ENCODE measurements at places on chromosomes 3 and 15.

DNA sequence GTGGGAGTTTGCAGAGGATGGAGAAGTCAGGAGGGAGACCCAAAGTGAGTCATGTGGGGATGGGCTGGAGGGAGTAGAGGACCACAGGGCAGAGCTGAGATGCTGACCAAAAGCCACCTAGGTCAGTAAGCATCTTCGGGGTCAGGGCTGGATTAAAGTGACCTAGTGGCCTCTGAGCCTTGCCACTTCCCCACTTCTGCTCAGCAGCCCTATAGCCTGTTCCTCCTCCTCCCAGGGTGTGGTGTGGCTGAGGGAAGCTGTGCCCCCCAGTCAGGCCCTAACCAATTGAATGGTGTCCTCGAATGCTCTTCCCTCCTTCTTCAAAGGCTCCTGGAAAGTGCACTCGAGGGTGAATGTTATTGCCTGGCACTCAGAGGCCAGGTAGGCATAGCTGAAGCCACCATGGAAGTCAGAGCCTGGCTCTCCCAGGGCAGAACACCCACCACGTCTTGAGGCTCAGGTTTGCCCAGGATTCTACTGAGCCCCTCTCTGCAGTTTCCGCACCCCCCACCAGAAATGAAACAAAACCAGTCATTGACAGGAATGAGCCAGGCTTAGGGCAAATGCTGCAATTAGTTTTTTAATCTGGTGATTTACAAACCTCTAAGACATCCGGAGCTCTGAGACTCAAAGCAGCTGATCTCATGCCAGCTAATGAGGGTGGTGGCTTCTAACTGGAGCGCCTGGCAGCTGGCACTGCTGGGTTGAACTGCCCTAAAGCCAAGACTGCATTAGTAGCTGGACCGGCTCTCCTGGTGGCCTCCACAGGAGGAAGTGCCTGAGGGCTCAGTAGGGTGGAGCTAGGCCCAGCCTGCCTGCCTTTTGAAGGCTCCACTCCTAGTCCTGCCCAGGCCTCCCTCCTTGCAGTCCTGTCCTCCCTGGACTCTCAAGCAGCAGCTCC is 26.0 kb upstream of the VIPR1 start:
- DNase-seq, result no peak

DNA sequence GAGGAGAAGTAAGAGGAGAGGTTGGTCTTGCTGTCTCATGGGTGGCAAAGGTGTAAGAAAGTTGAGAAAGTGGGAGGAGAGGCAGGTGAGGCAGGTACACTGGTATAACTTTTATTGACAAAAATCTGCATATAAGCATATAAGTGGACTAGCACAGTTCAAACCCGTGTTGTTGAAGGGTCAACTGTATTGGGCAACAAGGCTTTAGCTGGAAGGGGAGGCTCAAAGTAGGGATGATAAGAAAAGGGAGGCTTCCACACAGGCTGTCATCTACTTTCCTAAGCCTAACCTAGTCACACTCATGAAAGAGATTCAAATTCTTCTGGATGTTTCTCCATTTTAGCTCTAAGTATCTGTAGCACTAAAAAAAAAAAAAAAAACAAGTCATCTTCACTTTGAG is 188.1 kb upstream of the SEMA6D start:
- no peak for DNase-seq

GRCh38 chr3:67415511-67415910 is 238.9 kb downstream of the SUCLG2 start:
- no peak for DNase-seq

GRCh38 chr15:52683580-52683979 is 4.4 kb upstream of the ATOSA start:
- no peak for DNase-seq

GRCh38 chr3:169867584-169868210 is 2.0 kb downstream of the LRRC31 start:
- DNase-seq, result no peak

GRCh38 chr3:106341586-106342162 is 472.9 kb upstream of the CBLB start:
- no peak for DNase-seq

DNA sequence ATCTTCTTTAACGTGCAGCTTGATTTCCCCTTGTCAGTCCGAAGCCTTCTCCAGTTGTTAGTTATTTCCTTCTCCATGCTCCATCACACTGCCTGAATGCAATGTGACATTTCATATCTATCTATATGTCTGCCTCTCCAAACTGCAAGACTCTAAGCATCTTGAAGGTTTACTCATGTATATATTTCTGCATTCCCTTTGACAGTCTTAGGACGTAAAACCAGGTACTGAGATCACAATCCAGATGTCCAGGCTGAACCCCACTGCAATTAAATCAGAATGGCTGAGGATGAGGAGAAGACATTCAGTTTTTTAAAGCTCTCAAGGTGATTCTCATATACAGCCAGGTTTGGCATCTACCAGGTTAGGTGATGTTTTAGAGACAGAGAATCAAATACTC is 6.1 kb upstream of the SATB1 start:
- no peak for DNase-seq

- DNase-seq, result no peak
These were observed 1.6 kb downstream of the BDH1 start for GRCh38 chr3:197554196-197554561.

DNA sequence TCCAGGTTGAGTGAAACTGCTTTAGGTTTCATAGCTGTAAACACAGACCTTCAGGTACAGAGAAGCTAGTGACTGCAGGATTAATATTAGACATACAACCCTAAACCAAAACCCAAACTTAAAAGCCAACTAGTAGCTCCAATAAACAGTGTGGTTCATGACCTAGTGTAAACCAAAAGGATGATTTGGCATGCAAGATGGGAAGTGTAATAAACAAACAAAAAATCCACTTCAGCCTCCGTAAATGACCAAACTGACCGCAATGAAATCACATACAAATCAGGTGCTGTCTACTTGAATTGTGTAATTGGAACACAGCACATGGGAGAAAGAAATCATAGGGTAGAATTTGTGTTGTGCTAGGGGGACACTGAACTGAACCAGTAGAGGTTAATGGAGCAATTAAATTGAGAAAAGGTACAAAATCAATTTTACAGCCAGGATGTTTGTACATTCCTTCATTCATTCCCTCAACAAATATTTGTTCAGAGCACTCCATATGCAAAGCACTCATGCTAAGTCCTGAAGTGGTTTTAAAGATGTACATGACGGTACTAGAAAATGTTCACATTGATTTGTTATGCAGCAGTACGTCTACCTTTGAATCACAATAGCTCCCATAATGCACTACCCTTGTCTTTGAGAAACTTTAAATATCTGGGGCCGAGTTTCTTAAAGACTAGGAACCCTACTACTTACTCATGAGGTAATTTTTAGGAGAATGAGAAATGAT is 21.4 kb upstream of the CHST2 start:
- DNase-seq, result no peak

DNA sequence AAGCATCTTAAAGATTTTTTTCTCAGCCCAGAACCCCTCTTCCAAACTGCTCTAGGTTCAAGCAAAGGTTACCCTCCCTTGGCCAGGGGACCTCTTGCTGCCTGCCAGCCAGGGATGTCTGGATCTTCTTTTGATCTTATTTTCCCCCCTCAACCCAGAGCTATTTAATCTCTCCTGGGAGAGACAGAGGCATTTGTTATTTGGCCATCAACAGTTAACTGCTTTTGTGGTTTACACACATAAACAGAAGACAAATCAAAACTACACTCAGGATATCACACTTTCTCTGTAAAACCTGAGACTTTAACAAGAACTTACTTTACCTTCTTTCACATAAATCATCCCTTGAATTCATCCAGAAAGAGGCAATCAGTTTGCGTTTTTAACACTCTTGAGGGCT is 272.5 kb downstream of the THSD4 start:
- no peak for DNase-seq

DNA sequence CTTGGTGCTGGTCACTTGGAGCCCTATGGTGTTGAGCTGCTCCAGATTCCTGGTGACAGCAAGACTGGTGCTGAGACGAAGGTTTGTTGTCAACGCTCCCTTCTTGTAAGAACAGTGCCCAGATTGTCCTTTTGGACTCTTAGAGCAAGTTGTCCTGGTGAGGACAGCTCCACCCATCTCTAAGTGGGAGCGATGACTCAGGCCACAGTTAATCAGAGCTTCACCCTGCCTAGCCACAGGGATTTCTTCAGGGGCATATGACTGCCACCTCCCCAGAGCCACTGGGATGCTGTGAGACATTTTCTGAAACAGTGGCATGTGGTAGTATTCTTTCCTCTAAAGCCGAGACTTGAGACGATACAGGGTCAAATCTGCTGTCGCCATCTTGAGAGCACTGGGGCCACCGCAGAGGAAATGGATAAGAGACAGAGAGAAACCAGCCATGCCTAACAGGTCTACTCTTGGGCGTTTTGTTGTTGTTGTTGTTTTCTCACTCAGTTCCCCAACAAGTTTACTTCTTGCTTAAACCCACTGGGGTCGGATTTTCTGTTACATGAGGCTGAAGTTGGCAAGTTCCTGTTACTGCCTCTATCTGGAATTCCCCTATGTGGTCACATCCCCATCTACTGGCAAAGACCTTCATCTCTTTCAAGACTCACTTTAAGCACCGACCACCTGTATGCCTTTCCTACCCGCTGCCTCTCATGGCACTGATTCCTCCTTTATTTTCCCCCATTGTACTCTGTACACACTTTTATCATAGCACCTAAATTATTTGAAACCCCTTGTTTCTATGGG is 16.0 kb upstream of the PCOLCE2 start:
- no peak for DNase-seq

DNA sequence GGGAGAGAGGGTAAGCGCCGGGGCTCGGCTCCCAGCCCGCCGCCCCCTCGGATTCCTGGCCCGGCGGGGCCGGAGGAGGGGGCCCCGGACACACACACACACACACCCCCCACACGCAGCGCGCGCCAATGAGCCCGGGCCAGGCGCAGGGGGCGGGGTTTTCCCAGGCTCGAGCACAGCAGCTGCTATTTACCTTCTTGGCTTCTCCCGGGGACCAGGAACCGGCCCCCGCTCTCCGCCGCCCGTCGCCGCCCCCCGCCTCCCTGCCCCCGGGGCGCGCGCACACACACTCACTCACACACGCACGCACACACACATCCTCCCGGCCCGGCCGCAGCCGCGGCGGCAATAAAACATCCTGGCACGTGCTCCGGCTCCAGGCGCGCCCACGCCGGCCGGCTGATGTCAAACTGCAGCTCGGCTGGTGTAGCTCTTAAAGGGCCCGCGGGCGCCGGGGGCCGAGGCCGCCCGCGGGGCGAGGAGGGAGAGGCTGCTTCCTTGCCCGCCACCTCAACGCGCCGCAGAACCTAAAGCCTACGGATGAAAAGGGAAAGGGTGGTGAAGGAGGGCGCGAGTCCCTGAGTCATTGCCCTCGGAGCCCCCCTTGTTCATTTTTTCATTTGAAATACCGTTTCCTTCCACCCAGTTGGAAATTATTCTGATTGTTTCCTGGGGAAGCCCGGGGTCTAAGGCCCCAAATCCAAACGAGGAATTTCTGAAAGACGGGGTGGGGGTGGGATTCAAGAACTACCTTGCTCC is 1.0 kb upstream of the HES1 start:
- DNase-seq, result peak; percentile 80

DNA sequence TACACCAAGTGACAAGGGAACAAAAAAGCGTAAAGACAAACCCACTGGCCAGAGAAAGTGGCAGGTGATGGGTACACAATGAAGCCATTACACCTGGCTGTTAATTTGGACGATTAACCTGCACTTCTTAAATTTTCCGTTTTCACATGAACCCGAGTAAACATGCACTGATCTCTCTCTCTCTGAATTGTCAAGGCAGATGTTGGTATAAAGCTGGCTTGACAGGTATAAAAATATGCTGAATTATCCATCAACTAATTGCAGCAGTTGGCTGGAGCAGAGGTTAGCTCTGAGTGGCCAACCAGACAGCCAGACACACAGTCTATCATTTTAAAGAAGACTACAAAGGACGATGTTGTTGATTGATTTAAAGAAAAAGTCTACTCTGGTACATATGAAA is 561.7 kb upstream of the ALCAM start:
- DNase-seq, result no peak

DNA sequence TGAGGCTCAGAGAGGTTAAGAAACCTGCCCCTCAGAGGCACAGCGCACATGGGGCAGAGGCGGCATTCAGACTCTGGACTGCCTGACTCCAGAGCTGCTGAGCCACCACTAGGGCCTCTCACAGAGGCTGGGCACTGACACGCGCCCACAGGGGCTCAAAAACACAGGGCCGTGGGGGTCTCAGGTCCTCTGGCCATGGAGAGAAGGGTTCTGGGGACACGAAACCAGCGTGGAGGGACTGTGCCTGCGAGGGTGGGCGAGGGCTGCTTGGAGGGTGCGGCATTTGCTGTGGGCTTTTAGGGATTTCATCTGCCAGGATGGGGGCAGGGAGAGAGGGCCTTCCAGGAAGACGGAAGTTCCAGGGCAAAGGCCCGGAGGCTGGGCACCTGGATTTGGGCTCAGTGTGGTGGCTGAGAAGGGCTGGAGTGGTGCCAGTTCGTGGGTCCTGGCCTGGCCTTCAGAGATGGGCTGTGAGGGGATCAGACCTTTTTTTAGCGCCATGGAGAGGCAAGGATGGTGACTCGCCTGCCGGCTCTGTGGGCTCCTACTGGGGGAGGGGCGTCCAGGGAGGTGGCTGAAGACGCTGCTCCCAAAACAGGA is 69.6 kb downstream of the EFCAB12 start:
- no peak for DNase-seq

- no peak for DNase-seq
These were observed 21.1 kb downstream of the NRROS start for GRCh38 chr3:196660381-196661166.

DNA sequence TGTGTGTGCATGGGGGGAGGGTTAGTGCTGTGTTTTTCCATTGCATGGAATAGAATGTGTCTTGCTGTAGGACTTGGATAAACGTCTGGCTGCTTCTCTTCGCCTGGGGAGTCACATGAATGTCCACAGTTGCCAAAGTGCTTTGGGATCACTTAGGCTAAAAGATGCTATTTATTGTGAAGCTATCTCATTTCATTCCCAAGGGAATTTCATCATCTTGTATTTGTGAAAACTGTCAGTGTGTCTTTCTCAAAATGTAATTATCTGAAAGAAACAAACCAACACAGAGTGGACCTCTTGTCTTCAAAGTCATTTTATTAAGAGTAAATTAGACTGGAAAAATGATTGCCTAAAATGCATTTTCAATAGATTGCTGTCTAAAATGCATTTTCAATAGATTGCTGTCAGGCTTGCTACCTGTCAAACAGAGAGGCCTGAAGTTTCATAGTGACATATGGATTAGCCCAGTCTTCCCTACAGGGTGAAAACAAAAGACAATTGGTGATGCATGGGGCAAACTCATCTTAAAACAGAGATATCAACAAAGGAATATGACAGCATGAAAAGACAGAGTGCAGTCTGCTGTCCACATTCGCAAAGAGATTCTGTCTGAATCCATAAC is 117.1 kb upstream of the GOLIM4 start:
- DNase-seq, result no peak

- DNase-seq, result no peak
These were observed 114.4 kb downstream of the DNAJB8 start for GRCh38 chr3:128352326-128352725.
